ENCODE measurements at places on chromosomes 3 and 15. TPM values are rescaled to one million over a fixed set of nuclear protein-coding genes. Genes with fewer than 3 reads are reported as not detected.
A peak's percentile ranks its signal among the peaks of the same experiment; 100 is the strongest.

GRCh38 chr15:60683156-60683555 lies 204.2 kb upstream of the ICE2 start:
- no peaks in the 10 kb centered on the region for H3K36me3 ChIP-seq
- H3K27ac ChIP-seq = no peak overlapping the region
- no peak overlapping the region for H3K4me3 ChIP-seq
- H3K4me1 ChIP-seq = no peaks in the 10 kb centered on the region

Gene SCG5
- total RNA-seq = 4.1 TPM

Gene CORO2B
- total RNA-seq = 0.77 TPM

DNA sequence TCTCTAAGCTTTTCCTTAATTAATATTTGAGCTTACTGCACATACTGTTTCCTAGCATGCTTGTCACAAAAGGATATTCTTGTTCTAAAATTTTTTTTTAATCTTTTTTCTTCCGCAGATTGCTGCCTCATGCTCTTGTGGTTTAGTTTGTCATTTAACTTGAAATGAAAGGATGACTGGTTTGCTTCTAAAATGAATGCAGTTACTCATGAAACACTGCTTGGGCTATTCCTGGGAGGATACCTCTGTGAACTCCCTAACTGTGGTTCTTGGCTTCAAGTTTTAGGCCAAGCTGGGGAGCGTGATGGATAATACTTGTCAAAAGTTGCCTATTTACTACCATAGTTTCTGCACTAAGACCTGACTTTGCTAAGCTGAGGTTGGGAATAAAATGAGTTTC lies 64.0 kb downstream of the USP13 start:
- no peaks in the 10 kb centered on the region for H3K4me1 ChIP-seq
- H3K4me3 ChIP-seq = no peak overlapping the region
- H3K36me3 ChIP-seq = no peaks in the 10 kb centered on the region
- no peak for DNase-seq

GRCh38 chr3:141331377-141332318 lies 36.7 kb upstream of the ZBTB38 start:
- no peak for DNase-seq
- H3K27me3 ChIP-seq = no peaks in the 10 kb centered on the region
- peak overlapping the region; percentile 73 for H3K27ac ChIP-seq
- H3K36me3 ChIP-seq = no peaks in the 10 kb centered on the region
- H3K4me3 ChIP-seq = no peak overlapping the region

GRCh38 chr15:80512726-80513660 lies 108.8 kb downstream of the ARNT2 start:
- H3K4me1 ChIP-seq = no peaks in the 10 kb centered on the region
- H3K4me3 ChIP-seq = no peak overlapping the region
- H3K27me3 ChIP-seq = no peaks in the 10 kb centered on the region
- H3K27ac ChIP-seq = no peak overlapping the region

- DNase-seq = no peak
- H3K27ac ChIP-seq = no peak overlapping the region
Observed at GRCh38 chr3:176776622-176777175, 420.6 kb downstream of the TBL1XR1 start.

GRCh38 chr3:43641306-43642114 lies 19.7 kb upstream of the ANO10 start:
- H3K4me3 ChIP-seq = no peak overlapping the region
- no peaks in the 10 kb centered on the region for H3K27me3 ChIP-seq
- H3K4me1 ChIP-seq = no peaks in the 10 kb centered on the region
- DNase-seq = no peak
- no peak overlapping the region for H3K27ac ChIP-seq
- H3K36me3 ChIP-seq = no peaks in the 10 kb centered on the region

DNA sequence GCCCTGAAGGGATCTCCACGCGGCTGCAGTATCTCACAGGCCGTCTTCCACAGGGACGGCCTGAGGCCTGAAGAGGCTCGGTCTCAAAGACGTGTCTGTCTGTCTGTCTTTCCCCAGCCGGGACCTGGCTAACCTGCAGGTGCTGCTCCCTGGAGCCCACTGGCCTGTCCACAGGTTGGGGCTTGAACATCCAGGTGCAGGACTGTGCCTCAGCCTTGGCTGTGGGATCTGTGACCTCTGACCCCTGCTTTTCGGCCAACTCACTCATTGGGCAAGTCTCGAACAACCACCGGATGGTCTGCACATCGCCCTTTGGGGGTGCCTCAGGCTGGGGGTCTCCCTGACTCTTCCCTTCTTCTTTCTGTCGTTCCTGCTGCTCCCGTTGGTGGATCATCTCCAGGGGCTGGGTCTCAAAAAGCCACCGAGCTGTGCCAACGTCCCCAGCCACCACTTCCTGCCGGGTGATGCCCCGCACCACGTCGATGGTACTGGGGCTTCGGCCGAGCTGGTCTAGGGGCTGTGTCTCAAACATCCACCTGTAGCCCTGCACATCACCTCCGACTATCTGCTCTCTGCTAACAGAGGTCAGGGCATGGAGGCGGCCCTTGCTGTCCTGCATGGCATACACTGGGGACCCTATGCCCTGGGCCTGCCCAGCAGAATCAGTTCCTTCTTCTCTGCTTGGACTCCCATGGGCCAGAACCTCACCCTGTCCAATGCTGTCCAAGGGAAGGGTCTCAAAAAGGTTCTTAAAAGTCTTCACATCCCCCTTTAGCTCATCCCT lies 4.8 kb downstream of the XIRP1 start:
- H3K27me3 ChIP-seq = no peaks in the 10 kb centered on the region
- DNase-seq = no peak
- no peak overlapping the region for H3K27ac ChIP-seq
- H3K4me1 ChIP-seq = no peaks in the 10 kb centered on the region

Measured in colonic mucosa (tissue), 4 donors.